Lower leg skin (tissue), 4 donors: ENCODE measurements at places on chromosomes 16 and 17.

GRCh38 chr17:44905006-44906000, 6.1 kb upstream of the EFTUD2 start:
- DNase-seq, result no peak

- DNase-seq, result peak; percentile 79
Measured at GRCh38 chr16:8892101-8892575, 10.0 kb downstream of the LITAFD start.

- peak; percentile 87 for DNase-seq
Measured at GRCh38 chr16:74743668-74744299, 30.8 kb downstream of the FA2H start.

- no peak for DNase-seq
Measured at GRCh38 chr17:4931963-4932362, at the start of gene GP1BA. Gene GP1BA (plus strand): TSS chr17:4932277. CDS start chr17:4932605, 328 bp downstream.

- no peak for DNase-seq
Measured at GRCh38 chr16:23924128-23924527, 88.3 kb downstream of the PRKCB start.

DNA sequence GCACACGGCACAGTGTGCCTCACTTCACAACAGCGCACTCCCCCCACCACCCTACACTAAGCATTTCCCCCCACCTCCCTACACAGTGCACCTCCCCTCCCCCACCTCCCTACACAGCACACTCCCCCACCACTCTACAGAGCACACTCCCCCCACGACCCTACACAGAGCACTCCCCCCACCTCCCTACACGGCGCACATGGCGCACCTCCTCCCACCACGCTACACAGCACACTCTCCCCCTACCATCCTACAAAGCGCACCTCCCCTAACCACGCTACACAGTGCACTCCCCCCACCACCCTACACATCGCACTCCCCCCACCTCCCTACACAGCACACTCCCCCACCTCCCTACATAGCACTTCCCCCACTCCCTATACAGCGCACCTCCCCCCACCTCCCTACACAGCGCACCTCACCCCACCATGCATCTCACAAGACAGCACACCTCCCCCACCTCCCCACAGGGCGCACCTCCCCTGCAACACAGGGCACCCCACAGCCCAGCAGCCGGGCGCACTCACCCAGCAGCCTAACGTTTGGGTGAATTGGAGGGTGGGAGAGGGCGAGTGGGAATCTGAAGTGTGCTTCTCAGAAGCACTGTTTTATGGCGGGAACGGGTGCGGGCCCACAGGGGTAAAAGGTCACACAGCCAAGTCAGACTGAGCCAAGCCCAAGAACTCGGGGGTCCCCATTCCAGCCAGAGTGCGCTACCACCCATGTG, 10.3 kb downstream of the KNOP1 start:
- no peak for DNase-seq
